NCI-H1930 (cell line): ENCODE measurements at places on chromosomes 1 and 21.

- DNase-seq = no peak
Observed at GRCh38 chr1:13830170-13830569, 130.2 kb downstream of the PRDM2 start.

- no peak for DNase-seq
Observed at GRCh38 chr1:175480343-175480822, 263.0 kb downstream of the TNR start.

DNA sequence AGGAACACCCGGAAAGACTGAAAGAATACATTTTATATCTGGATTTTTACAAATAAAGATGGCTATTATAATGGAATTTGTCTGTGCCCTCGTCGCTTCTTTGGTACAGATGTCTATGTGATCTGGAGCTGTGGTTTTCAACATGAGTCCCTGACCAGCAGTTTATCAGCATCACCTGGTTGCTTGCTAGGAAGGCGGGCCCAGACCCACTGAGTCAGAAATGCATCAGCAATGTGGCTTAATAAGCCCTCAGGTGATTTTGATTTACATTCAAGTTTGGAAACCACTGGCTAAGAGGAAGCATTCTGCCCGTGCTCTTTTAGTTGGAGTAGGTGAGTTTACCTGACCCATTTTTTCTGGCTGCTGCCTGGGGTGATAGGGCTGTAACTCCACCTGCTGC lies 31.7 kb downstream of the ATP1A1 start:
- no peak for DNase-seq

DNA sequence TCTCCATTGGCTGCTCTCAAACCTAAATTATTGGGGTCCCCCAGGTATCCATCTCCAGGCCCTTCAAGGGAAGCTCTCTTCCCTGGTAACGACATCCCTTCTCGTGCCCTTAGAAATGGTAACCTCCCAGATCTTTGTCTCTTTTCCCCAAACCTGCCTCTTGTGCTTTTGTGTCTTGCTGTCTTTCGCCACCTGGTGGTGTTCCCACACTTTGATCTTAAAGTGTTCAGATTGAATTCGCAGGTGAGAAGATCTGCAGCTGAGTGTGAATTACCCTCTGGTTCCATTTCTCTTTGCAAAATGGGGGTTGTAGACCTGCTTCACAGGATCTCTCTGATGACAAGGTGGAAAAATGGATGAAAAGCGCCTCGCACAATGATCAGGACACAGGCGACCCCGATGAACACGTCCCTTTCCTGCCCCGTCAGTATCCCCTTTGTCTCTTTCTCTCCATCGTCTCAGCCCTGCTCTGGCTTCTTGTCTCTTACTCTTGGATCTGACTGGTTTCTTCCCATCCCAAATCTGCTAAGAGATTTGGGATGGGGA lies 53.1 kb downstream of the DOP1B start:
- DNase-seq = no peak

DNA sequence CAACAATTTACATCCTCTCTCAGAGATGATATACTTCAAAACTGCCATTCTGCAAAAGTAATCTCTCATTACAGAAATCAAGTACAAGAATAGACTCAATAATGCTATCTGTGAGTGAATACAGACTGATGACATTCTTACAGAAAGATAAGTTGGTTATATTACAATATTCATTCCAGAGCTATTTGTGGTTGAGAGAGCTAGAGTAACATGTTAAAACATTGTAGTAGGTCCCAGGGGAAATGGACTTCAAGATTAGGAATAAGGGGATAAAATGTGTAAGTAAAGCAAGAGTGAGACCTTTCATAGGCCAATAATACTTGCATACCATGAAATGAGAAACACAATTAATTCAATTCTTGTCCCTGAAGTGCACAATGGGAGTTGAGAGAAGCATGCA lies 1.5 kb downstream of the F13B start:
- no peak for DNase-seq

DNA sequence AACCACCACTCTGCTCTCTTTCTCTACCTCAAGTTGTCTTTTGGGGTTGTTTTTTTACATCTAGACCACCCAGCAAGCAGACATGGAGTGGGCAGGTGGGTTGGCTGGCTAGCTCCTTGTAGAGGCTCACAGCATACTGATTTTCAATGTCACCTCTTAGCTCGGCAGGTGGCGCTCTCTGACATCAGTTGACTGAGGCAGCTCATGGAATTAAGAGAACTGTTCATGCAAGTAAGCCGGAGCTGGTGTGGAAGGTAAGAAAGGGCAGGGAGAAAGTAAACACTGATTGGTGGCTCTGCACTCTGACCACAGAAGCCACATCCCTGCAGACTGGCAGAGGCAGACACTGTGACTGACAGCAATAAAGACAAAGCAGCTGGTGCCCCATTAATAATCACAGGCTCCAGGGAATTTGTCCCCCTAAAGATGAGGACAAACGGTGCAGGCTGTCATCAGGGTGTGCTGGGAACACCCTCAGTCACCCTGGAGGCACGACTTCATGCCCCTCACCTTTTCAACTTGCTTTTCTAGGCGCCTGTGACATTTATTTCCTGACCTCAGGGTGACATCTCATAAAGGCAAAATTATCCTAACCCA lies 226.8 kb downstream of the LMX1A start:
- peak; percentile 59 for DNase-seq

- no peak for DNase-seq
Observed at GRCh38 chr1:3899754-3900149, 320 bp downstream of the C1orf174 start.

GRCh38 chr21:26148840-26149354 lies 21.7 kb downstream of the APP start:
- no peak for DNase-seq

- DNase-seq = no peak
Observed at GRCh38 chr1:118147522-118147921, 37.5 kb downstream of the SPAG17 start.

DNA sequence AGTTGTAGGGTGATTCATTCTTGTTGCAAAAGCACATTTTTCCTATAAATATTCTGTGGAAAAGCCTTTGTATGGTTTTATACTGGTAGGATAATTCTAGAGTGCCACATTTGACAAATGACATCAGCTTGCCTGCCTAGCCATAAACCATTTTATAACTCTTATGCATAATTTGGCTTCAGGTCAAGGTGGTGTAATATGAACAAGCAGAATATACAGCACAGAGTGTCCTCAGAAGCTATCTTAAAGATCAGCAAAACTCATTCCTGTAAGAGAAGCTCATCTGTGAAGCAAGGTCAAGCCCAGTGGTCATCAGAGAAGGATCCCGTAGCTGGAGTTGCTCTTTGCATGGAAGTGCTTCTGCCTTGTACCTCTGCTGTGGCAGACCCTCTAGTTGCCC lies 24.0 kb upstream of the C1orf21 start:
- DNase-seq = no peak

DNA sequence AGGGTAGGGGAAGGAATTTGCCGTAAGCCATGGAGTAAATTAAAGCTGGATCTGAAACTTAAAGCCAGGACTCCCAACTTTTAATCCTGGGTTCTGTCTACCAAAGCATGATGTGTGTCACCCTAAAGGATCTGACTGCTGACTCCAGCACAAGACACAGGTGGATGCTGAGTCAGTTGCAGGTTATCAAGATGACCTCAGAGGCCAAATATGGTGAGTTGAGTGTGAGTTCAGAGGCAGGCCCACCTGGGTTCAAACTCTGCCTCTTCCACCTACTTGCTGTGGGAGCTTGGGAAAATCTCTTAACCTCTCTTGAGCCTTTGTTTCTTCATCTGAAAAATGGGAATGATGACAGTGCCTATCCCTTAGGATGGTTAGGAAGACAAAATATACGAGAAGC lies 16.7 kb upstream of the LDLRAP1 start:
- DNase-seq = no peak

- DNase-seq = no peak
Observed at GRCh38 chr1:111565079-111565478, 54.5 kb upstream of the RAP1A start.

- DNase-seq = no peak
Observed at GRCh38 chr1:182281541-182281940, 110.0 kb downstream of the GLUL start.

DNA sequence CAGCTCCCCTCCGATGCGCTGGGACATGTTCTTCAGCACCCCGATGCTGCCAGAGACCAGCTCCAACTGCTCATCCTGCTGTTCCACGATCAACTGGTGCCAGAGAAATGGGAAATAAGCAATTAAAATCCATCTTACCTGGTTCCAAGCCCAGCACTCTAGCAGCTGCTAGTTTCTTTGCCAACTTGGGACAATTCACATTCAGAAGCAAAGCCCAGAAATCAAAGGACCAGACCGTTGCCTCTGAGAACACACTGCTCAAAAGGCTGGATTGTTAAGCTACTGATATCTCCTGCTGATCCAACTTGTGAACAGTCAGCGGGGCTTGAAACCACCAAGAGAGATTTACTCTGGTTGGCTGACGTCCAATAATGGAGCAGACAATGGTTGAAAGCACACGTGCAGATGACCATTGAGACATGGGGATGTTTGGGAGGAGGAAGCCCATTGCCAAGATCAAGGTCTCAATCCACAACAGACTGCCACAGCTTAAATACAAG lies 34.4 kb downstream of the STX6 start:
- no peak for DNase-seq

GRCh38 chr21:41878831-41879189 lies 334 bp downstream of the PRDM15 start:
- peak; percentile 73 for DNase-seq

GRCh38 chr1:175320804-175321203 lies 128.2 kb upstream of the KIAA0040 start:
- no peak for DNase-seq

DNA sequence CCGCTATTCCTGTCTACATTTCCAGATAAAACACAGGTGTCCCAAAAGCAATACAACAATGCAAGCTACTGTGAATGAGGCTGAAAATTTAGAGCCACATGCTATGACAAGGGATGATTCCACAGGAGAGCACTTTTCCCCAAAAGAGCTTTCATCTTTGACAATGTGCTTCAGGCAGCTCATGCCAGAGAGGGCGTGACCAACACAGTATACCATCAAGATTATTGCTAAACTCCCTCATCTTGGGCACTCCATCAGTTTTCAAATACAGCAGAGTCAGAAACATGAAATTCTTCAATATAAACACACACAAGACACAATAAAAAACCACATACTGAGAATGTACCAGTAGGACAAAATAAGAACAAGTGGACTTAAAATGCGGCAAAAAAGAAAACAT lies 6.7 kb downstream of the GON4L start:
- DNase-seq = no peak

DNA sequence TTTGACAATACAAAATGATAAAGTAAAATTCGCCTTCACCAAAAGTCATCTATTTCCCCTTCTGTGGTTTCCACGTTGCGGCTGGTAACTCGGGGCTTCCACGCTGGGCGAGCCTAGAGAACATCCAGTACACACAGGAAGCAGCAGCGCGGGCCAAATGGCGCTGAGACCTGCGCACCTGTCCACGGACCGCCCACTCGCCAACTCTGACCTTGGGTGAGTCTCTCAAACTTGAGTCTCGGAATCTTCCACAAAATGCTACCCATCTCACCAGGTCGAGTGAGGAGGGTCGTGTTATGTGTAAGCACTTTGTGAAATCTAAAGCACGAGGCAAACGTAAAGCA lies 820 bp upstream of the TTF2 start:
- peak; percentile 40 for DNase-seq

DNA sequence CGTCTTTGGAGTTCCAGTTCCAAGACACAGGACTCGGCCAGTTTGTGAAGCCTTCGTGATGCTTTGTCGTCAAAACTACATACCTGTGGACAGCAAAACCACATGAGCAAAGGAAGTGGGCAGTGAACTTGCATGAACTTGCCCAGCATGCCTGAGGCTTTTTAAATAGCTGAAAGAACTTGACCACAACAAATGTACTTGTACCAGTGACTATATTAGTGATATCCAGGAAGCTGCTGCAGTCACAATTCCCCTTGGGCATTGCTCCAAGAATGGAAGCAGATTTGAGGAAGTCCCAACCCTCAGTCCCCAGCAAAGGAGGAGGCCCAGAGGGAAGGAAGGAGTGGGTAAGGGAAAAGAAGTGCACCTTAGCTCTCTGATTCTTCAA lies 2.6 kb downstream of the FUCA1 start:
- DNase-seq = no peak

DNA sequence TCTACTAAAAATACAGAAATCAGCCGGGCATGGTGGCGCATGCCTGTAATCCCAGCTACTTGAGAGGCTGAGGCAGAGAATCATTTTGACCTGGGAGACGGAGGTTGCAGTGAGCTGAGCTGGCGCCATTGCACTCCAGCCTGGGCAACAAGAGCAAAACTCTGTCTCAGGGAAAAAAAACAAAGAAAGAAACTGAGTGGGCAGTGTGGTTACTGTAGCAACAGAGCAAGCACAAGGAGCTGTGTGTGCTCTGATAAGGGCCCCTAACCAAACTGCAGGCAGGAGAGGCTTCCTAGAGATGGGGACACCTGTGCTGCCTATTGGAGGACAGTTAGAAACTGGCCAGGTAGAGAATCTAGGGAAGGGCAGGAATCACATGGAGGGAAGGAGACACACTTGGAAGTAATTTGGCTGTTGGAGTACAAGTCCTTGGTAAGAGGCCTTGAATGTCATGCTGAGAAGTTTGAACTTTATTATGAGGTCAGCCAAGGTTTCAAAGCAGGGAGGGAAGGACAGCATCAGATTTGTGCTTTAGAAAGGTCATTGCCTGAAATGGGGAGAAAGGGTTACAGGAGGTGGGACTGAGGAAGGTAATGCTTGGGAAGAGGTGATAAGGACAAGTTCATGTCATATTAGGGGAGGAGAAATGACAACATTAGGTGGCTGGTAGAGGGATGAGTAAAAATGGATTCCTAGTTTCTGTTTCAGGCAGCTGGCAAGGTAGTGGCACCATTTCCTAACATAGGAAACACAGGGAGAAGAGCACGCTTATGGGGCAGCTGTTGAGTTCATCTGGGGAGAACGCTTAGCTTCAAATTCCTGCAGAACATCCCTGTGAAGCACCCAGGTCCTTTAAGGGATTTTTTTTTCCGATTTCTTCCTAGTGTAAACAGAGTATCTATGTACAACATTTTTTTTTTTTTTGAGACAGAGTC lies 69.2 kb upstream of the ARTN start:
- no peak for DNase-seq

GRCh38 chr1:148162363-148162762 lies 10.3 kb upstream of the NBPF11 start:
- DNase-seq = no peak

GRCh38 chr21:16590186-16590585 lies 860.4 kb downstream of the USP25 start:
- no peak for DNase-seq

DNA sequence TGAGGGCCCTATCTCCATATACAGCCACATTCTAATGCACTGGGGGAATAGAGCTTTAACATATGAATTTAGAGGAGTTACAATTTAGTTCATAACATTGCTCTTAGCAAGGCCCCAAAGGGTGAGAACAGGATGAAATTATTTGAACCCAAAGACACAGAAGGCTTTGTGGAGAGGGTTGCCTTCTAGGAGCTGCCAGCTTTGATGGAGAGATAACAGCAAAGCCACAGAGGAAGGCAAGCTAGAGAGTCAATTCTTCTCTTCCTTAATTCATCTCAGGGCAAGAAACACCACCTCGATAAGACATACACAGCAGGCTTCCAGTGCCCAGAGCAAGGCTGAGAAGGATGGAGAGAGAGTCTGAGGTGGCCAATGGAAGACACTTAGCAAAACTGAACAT lies 94.8 kb upstream of the TMPRSS15 start:
- no peak for DNase-seq
